ENCODE measurements at places on chromosomes 2 and 18. TPM values are rescaled to one million over a fixed set of nuclear protein-coding genes. Genes with fewer than 3 reads are reported as not detected.

DNA sequence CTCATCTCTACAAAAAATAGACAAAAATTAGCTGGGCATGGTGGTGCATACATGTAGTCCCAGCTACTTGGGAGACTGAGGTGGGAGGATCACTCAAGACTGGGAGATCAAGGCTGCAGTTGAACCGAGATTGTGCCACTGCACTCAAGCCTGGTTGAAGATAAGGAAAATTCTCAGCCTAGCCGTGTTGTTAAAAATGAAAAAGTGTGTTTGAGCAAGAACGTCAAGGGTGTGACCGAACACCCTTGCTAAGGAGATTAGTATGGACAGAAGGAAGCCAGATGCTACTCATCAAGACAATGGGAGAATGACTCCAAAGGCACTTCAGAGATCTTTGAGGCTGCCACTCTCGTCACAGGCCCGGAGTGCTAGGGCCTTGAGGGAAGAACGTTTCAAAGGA lies 70.0 kb upstream of the NDUFV2 start:
- H3K27ac ChIP-seq: no peak overlapping the region
- DNase-seq: no peak
- H3K4me3 ChIP-seq: no peak overlapping the region
- H3K36me3 ChIP-seq: no peaks in the 10 kb centered on the region

GRCh38 chr2:191572319-191572718 lies 105.6 kb upstream of the NABP1 start:
- H3K4me1 ChIP-seq: peaks cover 49% of the 10 kb centered on the region
- no peaks in the 10 kb centered on the region for H3K36me3 ChIP-seq
- peak overlapping the region; percentile 43 for H3K27ac ChIP-seq
- no peaks in the 10 kb centered on the region for H3K27me3 ChIP-seq

The KCNG2 gene
- not detected for total RNA-seq

GRCh38 chr2:165627470-165627869 lies 158.0 kb downstream of the CSRNP3 start:
- H3K27ac ChIP-seq: no peak overlapping the region
- H3K36me3 ChIP-seq: no peaks in the 10 kb centered on the region
- no peak overlapping the region for H3K4me3 ChIP-seq
- DNase-seq: no peak
- H3K4me1 ChIP-seq: peaks cover 9% of the 10 kb centered on the region

The POU3F3 gene
- not detected for total RNA-seq

GRCh38 chr2:166230024-166230723 lies 102.4 kb upstream of the SCN1A start:
- no peak overlapping the region for H3K27ac ChIP-seq
- H3K36me3 ChIP-seq: no peaks in the 10 kb centered on the region
- no peaks in the 10 kb centered on the region for H3K4me1 ChIP-seq
- DNase-seq: no peak

DNA sequence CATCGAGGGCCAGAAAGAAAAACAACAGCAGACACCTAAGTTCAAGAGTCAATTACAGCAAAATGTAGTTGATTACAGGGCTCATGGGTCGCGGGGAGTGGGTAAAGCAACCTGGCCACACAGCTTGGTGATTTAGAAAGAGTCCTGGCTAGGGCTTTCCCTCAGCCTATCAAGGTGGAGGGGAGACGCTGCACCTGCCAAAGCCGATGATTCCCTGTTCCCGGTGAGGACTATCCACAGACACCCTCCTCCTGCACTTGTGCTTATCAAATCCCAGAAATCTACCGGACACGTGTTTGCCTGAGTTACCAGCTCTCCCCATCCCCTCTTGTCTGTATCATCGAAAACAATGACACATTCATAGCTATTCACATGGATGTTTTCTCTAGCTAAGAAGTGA lies 7.0 kb upstream of the SOX11 start:
- no peak for DNase-seq
- no peaks in the 10 kb centered on the region for H3K36me3 ChIP-seq
- H3K4me1 ChIP-seq: no peaks in the 10 kb centered on the region
- H3K27ac ChIP-seq: no peak overlapping the region

- no peaks in the 10 kb centered on the region for H3K27me3 ChIP-seq
- H3K27ac ChIP-seq: peak overlapping the region; percentile 78
- DNase-seq: no peak
- peaks cover 2% of the 10 kb centered on the region for H3K36me3 ChIP-seq
- H3K4me1 ChIP-seq: peaks cover 43% of the 10 kb centered on the region
Measured at GRCh38 chr2:136242100-136242499, 124.2 kb upstream of the CXCR4 start.

DNA sequence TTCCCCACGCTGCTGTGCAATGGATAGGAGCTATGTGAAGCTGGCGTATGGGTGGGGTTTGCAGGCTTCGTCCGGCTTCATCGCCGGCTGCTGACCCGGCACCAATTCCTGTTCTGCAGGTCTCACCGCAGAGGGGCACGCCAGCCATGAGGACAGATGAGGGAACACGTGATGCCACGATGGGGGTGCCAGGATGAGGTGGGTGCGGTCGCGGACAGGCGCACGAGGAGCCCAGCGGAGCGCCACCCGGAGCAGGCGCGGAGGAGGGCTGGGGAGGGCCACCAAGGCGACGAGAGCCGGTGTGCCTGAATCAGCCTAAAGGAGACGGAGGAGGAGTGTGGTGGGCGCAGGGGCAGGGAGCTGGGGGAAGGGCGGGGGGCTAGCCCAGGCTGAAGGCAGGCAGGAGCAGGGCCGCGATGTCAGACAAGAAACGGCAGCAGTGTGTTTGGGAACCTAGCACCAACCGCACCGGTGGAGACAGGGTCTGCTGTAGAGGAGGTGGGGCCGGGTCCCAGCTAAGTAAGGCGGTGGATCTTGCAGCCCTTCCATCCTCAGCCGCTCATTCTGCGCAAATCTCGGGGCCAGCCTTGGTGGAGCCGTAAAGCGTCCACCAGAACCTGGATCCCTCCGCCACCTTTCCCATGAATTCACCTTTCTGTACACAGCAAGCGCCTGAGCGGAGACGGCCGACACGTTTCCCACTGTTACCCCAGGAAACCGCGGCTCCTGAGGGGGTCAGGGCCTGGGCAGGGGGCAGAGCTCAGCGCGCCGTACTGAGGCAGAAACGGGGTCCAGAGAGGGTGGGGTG lies 17.0 kb upstream of the CD8A start:
- no peaks in the 10 kb centered on the region for H3K36me3 ChIP-seq
- peak; percentile 58 for DNase-seq
- H3K4me3 ChIP-seq: peak overlapping the region; percentile 65
- peak overlapping the region; percentile 19 for H3K27ac ChIP-seq
- H3K27me3 ChIP-seq: peaks cover 41% of the 10 kb centered on the region

The ATOH8 gene
- total RNA-seq: not detected

DNA sequence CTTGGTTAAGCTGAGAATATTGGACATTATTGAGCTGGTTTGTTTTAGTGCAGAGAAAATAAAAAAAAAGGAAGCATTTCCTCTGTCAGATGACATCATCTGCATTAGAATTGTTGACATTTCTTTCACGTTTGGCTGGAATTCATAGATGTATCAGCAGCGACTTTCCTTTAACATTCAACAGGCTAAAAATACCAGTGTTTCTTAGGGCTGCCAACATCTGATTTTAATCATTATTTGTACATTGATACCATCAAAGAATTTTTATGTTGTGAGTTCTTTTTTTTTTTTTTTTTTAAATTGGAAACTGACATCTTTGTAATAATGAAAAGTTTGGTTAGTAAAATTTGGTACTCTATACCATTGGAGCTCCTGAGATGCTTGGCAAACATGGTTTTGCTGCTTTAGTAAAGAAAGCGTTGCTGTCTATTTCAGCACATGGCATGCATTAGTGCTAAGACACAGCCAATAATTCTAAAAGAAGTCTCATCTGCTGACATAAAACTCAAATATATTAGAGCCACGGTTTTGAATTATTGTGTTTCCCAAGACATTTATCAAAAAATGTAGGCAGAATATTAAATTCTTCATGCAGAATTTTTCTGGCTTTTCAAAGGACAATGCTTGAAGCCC lies 33.6 kb downstream of the GTF2A1L start:
- no peaks in the 10 kb centered on the region for H3K4me1 ChIP-seq
- H3K27ac ChIP-seq: no peak overlapping the region
- no peak overlapping the region for H3K4me3 ChIP-seq
- no peaks in the 10 kb centered on the region for H3K27me3 ChIP-seq
- H3K36me3 ChIP-seq: no peaks in the 10 kb centered on the region

- DNase-seq: peak; percentile 11
- H3K4me1 ChIP-seq: peaks cover 32% of the 10 kb centered on the region
- H3K27me3 ChIP-seq: peaks cover 4% of the 10 kb centered on the region
- H3K27ac ChIP-seq: no peak overlapping the region
Measured at GRCh38 chr18:62399781-62400308, 74.7 kb downstream of the TNFRSF11A start.

DNA sequence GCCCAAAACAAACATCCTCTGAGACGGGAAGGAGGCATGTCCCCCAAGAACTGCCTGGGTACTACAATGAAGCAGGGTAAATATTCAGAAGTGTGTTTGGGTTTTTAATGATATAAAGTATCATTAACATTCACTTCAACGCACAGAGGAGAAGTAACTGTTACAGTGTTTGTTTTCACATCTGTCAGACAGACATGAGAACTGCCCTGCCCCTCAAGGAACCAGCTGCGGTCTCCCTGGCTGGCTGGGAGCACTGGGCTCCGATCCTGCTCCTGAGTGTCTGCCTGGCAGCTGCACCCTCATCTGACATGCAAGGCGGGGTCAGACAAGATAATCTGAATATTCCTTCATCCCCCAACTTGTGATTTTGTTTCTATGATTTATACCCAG lies 75.6 kb downstream of the MBP start:
- no peak overlapping the region for H3K4me3 ChIP-seq
- H3K27ac ChIP-seq: peak overlapping the region; percentile 100
- H3K27me3 ChIP-seq: no peaks in the 10 kb centered on the region
- peaks cover 78% of the 10 kb centered on the region for H3K4me1 ChIP-seq
- no peak for DNase-seq

GRCh38 chr2:45340318-45340717 lies 270.7 kb downstream of the SRBD1 start:
- no peak for DNase-seq
- H3K36me3 ChIP-seq: no peaks in the 10 kb centered on the region
- H3K4me3 ChIP-seq: no peak overlapping the region
